Right ventricle myocardium superior (tissue), 1 donor: ENCODE measurements at places on chromosomes 1 and 21. TPM values are rescaled to one million over a fixed set of nuclear protein-coding genes. Genes with fewer than 3 reads are reported as not detected.

The KRTAP13-2 gene
- not detected for total RNA-seq

The TTC3 gene
- 36.3 TPM for total RNA-seq

The LRRC39 gene
- 187 TPM for total RNA-seq

The SLC9C2 gene
- not detected for total RNA-seq

The SAMD13 gene
- 0.73 TPM for total RNA-seq

GRCh38 chr1:43610339-43610738 is 39.6 kb upstream of the KDM4A start:
- no peak for DNase-seq

DNA sequence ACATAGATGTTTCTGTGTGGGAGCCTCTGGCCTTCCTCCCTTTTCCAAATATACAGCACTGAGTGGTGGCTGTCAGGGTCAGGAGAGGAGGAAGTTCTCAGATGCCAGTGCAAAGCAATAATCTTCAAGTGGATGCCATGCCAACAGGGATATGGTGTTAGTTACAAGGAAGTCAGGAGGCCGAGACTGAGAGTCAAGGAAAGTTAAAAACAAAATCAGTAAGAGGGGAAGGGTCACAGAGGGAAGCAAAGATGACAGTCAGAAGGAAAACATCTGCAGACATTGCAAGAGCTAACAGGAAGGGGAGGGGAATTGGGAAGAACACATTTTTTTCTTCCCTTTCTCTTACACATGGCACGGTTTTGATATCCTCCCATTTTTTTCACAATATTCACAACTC is 691.4 kb downstream of the ADGRL2 start:
- no peak for DNase-seq

DNA sequence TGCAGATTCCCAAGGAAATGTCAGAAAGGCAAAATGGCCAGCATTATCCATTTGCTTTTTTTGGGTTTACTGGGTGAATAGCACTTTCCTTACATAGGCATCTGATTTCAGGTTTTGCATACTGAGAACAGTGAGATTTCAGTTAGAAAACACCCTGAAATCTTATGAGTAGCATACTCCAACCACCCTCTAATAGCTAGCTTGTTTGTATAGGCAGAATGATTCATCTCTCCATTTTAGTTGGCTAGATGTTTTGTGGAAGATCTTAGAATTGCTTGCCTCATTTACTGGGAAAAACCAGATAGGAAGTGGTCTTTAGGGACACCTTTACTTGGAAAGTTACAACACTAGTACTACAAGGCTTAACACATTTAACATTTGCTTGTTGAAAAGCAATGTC is 10.4 kb downstream of the KYAT3 start:
- DNase-seq = no peak

DNA sequence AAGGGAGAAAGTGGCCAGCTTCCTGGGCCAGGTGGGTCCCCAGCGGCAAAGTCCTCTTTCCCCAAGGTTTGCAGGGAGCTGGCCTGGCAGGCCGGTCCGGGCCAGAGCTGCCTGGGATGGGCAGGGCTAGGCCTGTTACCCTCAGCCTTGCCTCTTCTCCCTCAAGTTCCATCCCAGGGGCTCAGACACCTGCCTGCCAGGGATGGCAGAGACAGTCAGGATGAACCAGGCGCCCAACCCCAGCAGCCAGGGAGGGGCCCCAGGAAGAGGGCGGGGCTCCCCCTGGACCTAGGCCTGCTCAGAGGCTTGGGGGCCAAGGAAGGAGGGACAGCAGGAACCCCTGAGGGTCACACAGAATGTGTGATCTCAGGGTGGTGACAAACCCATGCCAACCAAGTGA is 120.6 kb downstream of the CASZ1 start:
- no peak for DNase-seq

DNA sequence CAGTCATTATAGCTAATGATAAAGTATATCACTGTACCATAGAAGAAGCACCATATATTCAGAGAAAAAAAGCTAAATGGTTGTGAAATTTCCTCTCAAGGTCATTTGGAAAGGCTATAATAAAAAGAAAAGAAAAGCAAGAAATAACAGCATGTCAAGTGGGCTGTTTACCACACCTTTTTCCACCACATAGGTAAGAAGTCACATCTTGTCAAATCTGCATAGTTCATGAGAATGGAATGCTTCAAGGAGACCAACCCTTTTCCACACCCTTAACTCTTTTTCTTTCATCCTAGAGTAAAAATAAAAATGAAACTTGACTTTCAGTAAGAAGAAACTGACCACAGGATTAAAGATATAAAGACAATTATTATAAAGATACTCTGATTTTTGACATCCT is 91.2 kb downstream of the ATP6V1G3 start:
- no peak for DNase-seq

DNA sequence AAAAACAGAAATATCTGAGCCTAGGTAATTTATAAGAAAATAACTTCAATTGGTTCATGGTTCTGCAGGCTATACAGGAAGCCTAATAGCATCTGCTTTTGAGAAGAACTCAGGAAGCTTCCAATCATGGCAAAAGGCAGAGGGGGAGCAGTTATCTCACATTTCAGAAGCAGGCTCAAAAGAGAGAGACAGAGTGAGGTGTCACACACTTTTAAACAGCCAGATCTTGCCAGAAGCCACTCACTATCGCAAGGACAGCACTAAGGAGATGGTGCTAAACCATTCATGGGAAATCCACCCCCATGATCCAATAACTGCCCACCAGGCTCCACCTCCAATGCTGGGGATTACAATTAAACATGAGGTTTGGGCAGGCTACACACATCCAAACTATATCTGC is 25.5 kb downstream of the RGS18 start:
- DNase-seq = no peak

- DNase-seq = no peak
These were observed 42.4 kb upstream of the RUNX1 start for GRCh38 chr21:35091496-35091895.

DNA sequence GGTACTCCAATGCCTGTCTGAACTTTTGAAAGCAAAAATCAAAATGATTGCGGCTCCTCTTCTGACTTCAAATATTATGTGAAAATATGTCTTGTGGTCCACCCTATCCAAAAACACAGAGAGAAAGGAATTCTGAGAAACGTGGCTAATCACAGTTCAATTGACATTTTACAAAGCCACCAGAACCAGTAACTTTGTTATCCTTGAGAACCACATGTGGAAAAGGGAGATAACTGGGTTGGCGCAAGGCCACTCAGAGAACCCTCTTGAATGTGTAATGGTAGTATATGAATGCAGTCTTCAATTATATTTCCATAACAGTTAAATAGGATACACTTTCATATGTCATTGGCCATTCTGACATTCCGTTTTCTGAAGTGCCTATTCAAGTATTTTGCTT is 1030.0 kb upstream of the TMPRSS15 start:
- no peak for DNase-seq
